ENCODE measurements at places on chromosomes 6 and 20.

- no peak for DNase-seq
Measured at GRCh38 chr6:158962371-158962770, 37.6 kb downstream of the RSPH3 start.

- DNase-seq: peak; percentile 100
Measured at GRCh38 chr20:50165684-50166554, 12.4 kb upstream of the PEDS1 start.

DNA sequence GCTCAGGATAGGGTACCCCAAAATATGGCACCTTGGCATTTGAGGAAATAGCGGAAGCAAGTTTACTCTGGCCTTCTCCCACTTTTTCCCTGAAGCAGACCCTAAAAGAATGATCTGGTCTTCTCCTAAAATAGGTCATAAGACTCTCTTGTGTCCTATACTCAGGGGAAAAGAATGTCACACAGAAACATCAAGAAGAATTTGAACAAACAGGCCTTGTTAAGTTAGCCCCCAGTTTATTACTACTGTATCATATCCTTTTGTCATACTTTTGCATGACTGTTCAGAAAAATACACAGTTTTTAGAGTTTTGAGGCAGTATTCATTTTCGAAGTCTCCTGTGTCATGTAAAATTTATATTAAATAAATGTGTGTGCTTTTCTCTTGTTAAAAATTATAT, 12.5 kb downstream of the TAAR2 start:
- no peak for DNase-seq

DNA sequence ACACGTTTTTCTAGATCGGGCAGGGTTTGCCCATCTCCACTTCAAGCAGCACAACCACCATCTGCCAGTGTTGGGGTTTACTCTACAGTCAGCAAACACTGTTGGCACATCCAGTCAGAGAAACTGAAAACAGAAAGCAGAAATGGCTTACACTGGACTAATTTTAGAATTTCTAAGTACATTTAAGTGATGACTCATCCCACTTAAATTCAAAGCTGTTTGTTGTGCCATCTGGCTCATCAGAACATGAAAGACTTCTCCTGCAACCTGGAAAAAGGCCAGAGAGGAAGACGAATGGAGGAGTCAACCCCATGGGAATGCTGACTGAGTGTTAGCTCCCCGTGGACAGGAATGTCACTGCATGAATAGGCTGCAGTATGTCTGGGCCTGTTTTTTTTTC, 21.8 kb downstream of the FAM209B start:
- peak; percentile 90 for DNase-seq

GRCh38 chr20:61015602-61016001, 236.5 kb upstream of the CDH4 start:
- no peak for DNase-seq

GRCh38 chr6:28977341-28978132, 27.6 kb downstream of the ZNF311 start:
- DNase-seq: no peak

GRCh38 chr20:15332711-15333160, 995.3 kb upstream of the FLRT3 start:
- no peak for DNase-seq

GRCh38 chr20:33415948-33416347, 14.6 kb upstream of the CDK5RAP1 start:
- no peak for DNase-seq

DNA sequence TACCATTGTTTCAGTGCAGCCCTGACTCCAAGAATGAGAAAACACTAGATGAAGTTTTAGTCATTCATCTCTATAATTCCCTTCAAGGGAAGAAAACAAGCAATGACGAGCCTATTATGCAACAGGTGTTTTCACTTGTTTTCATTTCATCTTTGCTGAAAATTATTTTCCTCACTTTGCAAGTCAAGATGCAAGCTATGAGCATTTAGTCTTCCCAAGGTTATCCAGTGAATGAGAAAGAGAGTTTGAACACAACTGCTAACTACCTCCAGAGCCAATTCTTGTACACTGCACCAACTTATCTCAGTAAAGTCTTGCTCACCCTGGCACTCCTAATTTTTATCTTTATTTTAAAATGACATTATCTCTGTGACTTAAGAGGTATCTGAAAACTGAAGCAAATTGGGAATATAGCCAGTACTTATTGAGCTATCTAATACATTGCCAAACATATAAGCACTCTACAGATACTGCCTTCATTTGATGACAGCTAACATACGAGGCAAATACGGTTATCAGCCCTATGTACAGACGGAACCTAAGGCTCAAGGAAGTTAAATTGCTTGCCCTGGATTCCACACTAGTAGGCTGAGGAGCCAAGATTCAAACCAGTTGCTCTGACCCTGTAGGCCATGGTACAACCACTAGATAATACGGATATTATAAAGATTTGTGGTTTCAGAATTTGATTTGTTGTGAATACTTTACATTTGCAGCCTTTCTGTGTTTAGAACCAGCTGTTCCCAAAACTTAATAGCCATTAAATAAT, 36.8 kb downstream of the MOXD1 start:
- DNase-seq: no peak

DNA sequence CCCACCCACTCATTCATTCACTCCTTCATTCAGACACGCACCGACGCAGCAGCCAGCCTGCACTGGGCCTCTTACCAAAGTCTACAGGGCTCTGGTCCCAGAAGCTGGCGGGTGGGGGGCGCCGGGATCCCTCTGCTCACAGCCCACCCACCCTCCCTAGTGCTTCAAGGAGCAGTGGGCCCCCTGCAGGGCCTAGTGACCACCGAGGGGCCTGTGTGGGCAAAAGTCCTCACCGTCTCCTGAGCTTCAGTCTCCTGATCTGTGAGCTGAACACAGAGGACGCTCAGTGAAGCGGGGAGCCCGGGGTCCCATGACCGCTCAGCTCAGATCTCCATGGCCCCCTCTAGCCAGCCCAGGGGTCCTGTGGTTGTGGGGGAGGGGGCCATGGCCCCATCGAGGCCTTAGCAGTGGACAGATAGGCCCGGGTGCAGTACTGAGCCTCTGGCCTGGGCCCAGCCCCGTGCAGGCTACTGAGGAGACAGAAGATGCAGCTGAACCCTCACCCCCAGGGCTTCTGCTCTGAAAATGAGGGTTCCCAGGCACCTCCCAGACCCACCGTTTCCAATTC, 33.4 kb upstream of the MRGBP start:
- DNase-seq: no peak

DNA sequence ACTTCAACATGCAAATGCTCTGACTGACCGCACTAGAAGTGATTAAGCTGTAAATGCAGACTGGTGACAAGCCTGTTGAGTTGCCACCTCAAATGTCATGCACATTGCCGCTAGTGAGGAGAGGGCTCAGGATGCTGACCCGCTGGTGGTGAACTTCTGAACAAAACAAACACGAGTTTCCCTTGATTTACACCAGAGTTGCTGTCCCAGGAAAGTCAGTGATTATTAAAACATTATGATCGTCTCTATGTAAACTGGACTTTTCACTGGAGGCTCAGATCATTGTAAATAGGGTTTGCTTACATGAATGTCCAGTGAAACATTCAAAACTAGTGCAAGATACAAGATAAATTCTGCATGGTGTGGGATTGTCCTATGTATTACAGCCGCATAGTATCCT, 420.1 kb downstream of the PREX1 start:
- no peak for DNase-seq

- no peak for DNase-seq
Measured at GRCh38 chr6:169799474-169799926, 48.1 kb downstream of the ERMARD start.

- DNase-seq: no peak
Measured at GRCh38 chr6:91860541-91861335, 1273.9 kb upstream of the MAP3K7 start.

DNA sequence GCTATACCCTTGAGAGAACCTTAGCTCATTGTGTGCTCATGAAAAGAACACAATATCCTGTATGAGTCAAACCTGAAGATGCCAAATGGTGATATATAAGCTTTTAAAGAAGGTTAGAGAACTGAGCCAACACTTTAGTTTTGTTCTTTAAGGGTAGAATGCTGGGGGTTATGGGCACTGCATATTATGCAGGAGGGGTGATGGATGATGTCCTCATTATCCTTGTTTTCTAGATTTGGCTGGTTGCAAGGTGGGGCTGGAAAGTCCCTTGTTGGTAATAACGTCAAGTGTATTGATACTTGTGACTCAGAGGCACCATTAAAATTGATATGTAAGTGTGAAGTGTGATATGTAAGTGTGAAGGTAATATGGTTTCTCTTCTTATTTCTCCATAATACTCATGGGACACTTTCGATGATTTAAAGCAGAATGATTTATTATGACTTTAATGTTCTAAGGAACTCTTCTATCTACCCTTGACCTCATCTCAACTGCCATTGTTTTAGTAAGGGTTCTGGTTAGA, 113.7 kb upstream of the DTNBP1 start:
- DNase-seq: no peak

Data from smooth muscle cell of the brain vasculature (primary cell).